A549 treated with CORT108297 at 1 μM for 4 hours (cell line): ENCODE measurements at places on chromosomes 3 and 15. TPM values are rescaled to one million over a fixed set of nuclear protein-coding genes. Genes with fewer than 3 reads are reported as not detected.

The P3H2 gene
- 28.4 to 46.4 TPM (median 35.6 TPM) in 5 replicates for total RNA-seq

The CYB561D2 gene
- 14.7 to 22.9 TPM (median 22.3 TPM) in 5 replicates for total RNA-seq

The LMAN1L gene
- total RNA-seq = 0.03 to 0.08 TPM (median 0.08 TPM) in 3 of 5 replicates, not detected in the others

The FOXB1 gene
- not detected in 5 replicates for total RNA-seq

The UQCC5 gene
- total RNA-seq = 59.6 to 74.1 TPM (median 64.1 TPM) in 5 replicates

The NEIL1 gene
- total RNA-seq = 1.7 to 4.4 TPM (median 3.6 TPM) in 5 replicates

The KNSTRN gene
- 39.2 to 53.2 TPM (median 44.9 TPM) in 5 replicates for total RNA-seq

The GOLIM4 gene
- 13.9 to 22.8 TPM (median 19.3 TPM) in 5 replicates for total RNA-seq

The CD200R1 gene
- total RNA-seq = 0.03 to 0.14 TPM (median 0.08 TPM) in 5 replicates

The GANC gene
- total RNA-seq = 5.5 to 7.4 TPM (median 6.9 TPM) in 5 replicates

The LOXL1 gene
- 0.47 to 0.82 TPM (median 0.59 TPM) in 5 replicates for total RNA-seq

The TEX55 gene
- not detected in 5 replicates for total RNA-seq

The LIPH gene
- 6.2 to 7.0 TPM (median 6.8 TPM) in 5 replicates for total RNA-seq

The PLCH1 gene
- total RNA-seq = 0.95 to 1.2 TPM (median 1.0 TPM) in 5 replicates

The ZNF774 gene
- 0.53 to 1.0 TPM (median 0.61 TPM) in 5 replicates for total RNA-seq
